Articular chondrocyte of knee joint (primary cell): ENCODE measurements at places on chromosomes 5 and 9. TPM values are rescaled to one million over a fixed set of nuclear protein-coding genes. Genes with fewer than 3 reads are reported as not detected.

The CSF2 gene
- total RNA-seq, result not detected in 2 replicates

The TNFSF8 gene
- total RNA-seq, result not detected in 2 replicates

The SGCD gene
- 71.9 and 73.8 TPM in 2 replicates for total RNA-seq

The FAM151B gene
- 13.7 and 14.6 TPM in 2 replicates for total RNA-seq

The MRRF gene
- 44.1 and 50.4 TPM in 2 replicates for total RNA-seq

The EQTN gene
- total RNA-seq, result not detected in 2 replicates
